HFFc6 (cell line): ENCODE measurements at places on chromosomes 3 and 15.

- DNase-seq: no peak
Observed at GRCh38 chr3:137906985-137907649, 102.8 kb upstream of the CLDN18 start.

DNA sequence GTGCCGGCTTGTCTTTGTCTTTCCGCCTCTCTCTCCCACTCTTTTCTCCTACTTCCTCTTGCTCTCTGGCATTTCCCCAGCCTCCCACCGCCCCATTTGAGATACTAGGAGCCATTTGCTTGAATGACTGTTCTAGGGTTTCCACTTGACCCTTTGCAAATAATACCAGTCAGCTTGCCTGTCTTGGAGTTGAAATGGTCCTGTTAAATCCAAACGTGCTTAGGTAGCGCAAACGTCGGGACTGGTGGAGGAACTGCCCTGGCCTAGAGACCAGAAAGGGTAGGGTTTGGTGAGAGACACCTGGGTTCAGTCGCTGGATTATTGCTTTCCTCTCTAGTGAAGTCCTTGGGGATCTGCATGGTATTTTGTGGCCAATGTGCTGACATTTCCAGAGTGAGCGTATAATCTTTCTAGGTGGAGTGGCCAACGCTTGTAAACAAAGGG, 10.6 kb downstream of the ZIC1 start:
- no peak for DNase-seq

DNA sequence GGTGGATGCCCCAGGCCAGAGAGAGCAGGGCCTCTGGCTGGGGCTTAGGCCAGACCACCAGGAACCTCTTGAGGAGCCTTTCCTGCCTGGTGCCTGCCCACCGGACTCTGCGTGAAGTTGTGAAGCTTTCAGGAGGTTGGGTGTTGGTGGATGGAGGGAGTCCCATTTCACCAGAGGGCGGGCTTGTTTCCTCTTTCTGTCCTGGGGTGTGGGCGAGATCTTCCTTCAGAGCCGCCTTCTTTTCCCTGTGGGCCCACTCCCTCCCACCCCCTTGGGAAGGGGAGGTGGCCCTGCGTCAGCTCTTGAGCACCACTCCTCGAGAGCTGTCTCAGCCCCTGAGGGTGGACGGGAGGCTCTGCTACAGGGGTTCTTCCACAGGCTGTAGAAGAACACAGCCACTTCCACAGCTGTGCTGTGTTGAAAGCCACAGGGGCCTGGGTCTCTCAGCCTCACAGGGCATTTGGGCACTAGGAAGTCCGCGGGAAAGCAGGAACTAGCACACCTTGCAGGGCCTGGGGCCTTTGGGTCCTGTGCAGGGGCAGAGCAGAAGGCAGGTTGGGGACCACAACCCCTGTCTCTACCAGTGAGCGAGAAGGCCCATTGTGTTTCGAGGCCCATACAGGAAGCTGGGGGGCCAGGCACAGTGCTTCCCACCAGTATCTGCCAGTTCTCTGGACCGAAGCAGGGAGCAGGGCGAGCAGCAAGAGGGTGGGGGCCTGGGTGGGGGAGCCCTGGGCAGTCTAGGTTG, 2.1 kb downstream of the AMIGO3 start:
- DNase-seq: no peak

DNA sequence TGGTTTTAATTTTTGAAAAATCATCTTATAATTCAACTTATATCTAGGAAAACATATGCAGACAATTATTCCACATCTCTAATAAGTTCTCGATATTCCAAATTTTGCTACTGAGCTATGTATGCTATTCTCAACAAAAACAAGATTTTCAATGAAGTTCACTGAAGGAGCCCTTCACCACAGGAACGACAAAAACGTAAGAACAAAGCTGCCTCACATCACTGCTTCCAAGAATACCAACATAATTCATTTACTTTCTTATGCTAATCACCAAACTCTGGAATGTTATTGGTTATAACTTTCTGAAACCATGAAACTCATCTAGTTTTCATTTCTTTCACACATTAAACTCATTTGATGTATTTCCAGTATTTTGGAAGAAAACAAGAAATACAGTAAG, 49.7 kb downstream of the GNB4 start:
- no peak for DNase-seq

DNA sequence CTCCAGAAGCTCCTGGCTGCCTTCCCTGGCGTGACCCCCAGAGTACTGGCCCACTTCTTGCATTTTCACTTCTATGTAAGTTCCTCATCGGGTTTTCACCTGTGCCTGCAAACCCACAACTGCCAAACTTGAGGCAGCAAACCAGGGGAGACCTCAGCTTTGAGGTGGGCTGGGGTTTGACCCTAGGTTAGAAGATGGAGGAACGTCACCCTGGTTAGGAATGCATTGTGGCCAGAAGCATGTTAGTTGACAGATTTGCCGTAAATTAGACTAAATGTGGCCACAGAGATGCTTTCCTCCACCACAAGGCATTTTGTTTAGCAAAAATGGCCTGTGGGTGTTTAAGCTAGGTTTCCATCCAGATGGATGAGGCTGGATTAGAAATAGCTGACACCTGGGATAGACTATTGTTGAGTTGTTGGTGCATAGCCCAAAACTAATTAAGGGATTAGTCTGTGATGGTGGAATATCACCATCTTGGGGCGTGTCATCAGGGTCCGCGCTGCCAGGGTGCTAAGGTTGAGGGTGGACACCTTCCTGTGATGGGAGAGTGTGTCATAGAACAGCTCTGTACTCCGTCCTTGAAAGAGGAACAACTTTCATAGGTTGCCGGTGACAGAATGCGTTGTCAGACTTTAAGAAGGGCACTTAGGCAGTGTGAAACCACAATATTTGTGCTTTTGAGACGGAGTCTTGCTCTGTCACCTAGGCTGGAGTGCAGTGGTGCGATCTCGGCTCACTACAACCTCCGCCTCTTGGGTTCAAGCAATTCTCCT, 3.6 kb downstream of the NISCH start:
- no peak for DNase-seq

DNA sequence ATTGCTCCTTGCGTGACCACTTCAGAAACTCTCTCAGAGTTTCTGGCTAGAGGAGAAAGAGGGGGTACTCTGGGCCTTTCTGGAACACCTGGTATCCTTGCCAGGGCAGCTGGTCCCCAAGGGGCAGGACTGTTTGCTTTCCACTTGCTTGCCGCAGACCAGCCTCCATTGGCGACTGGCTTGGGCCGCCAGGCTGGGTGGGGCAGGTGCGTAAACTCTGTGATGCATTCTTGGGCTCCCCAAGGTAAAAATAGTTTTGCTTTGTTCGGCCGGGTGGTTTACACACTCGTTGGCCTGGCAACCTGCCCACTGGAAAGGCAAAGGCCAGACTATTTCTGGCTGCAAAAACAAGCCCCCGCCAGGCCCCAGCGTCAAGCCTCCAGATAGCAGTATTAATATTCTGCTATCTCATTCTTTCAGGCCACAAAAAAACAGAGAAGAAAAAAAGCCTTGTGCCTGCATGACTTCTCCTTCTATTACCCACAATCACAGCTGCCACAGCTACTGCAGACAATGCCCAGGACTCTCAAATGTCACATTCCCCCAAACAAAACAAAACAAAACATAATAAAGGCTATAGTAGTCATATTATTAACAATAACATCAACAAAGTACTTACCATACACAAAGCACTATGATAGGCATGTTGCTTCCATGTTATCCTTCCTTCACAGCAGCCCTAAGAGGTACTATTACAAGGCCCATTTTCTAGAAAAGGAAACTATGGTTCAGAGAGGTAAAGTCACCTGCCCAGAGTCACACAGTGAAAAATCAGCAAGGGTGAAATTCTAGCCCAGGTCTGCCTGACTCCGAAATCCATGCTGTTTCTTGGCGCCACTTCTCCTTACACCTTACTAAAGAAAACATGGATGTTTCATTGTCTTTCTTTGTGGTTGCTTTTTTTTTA, 14.0 kb upstream of the SSUH2 start:
- DNase-seq: no peak
